ENCODE measurements at places on chromosomes 6 and 20. TPM values are rescaled to one million over a fixed set of nuclear protein-coding genes. Genes with fewer than 3 reads are reported as not detected.

DNA sequence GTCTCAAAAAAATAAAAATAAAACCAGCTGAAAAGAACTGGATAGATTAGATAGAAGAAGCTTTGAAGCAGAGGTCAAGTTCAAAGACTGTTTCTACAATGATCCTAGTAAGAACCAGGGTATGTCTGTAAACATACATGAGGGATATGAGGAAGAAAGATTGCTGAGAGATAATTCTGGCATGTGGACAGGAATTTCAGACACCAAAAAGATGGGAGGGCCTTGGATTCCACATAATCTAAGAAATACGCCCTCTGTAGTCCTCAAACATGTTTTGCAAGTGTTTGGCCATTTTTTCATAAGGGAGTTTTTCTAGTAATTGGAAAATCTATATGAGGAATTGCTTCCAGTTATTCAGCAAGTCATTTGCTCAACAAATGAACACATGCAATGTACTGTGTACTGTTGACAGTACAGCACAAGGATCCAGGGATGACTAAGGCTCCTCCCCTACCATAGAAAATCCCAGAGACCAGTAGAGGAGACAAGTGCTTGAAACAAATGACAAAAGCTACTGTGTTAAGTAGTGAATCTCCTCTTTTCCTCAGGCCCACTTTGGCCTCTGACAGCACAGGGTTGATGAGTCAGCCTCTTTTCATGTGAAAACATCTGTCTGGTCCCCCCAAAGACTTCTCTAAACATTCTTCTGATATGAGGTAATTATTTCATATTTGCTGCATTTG, 795.9 kb downstream of the MAFB start:
- DNase-seq, result no peak

- DNase-seq, result no peak
These were observed 641 bp downstream of the ARFGEF2 start for GRCh38 chr20:48921883-48922820.

Gene SLC13A3
- 3.1 TPM for polyA plus RNA-seq

GRCh38 chr6:16559071-16559470, 202.2 kb downstream of the ATXN1 start:
- peak; percentile 40 for DNase-seq

Gene POPDC3
- polyA plus RNA-seq, result 74.6 TPM

Gene TDRD6
- polyA plus RNA-seq, result 0.76 TPM

All from hindlimb muscle (tissue), 1 donor.